Osteocyte (in vitro differentiated cells): ENCODE measurements at places on chromosomes 11 and 22. TPM values are rescaled to one million over a fixed set of nuclear protein-coding genes. Genes with fewer than 3 reads are reported as not detected.

DNA sequence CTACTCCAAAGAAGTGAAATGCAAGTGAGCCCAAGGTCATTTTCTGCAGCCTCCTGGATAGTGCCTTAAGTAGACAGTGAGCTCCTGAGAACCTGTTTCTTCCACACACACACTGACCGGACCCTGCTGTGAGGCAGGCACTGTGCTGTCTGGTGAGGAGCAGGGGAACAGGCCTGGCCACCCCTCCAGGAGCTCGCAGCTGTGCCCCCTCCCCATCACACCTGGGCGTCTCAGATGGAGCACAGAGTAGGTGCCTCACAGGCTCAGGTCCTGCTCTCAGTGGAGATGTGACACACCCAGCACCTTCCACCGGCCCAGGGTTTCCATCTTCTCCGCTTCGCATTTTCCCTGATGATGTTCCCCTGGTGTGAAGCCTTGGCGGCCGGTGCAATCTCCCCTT, 174.9 kb downstream of the ST3GAL4 start:
- no peak overlapping the region for H3K27ac ChIP-seq
- H3K4me1 ChIP-seq, result no peaks in the 10 kb centered on the region
- H3K4me3 ChIP-seq, result no peak overlapping the region
- no peaks in the 10 kb centered on the region for H3K27me3 ChIP-seq
- DNase-seq, result no peak

GRCh38 chr11:28911829-28912228, 803.6 kb downstream of the METTL15 start:
- no peak overlapping the region for H3K4me3 ChIP-seq
- no peak for DNase-seq
- no peaks in the 10 kb centered on the region for H3K36me3 ChIP-seq
- no peaks in the 10 kb centered on the region for H3K27me3 ChIP-seq
- no peak overlapping the region for H3K27ac ChIP-seq

- H3K4me1 ChIP-seq, result peaks cover 22% of the 10 kb centered on the region
- DNase-seq, result no peak
- no peaks in the 10 kb centered on the region for H3K27me3 ChIP-seq
- H3K4me3 ChIP-seq, result no peak overlapping the region
- H3K36me3 ChIP-seq, result no peaks in the 10 kb centered on the region
Observed at GRCh38 chr11:86136538-86136937, 67.7 kb upstream of the PICALM start.

- no peak overlapping the region for H3K4me3 ChIP-seq
- H3K36me3 ChIP-seq, result no peaks in the 10 kb centered on the region
- H3K27ac ChIP-seq, result no peak overlapping the region
- no peaks in the 10 kb centered on the region for H3K27me3 ChIP-seq
- no peak for DNase-seq
- no peaks in the 10 kb centered on the region for H3K4me1 ChIP-seq
Observed at GRCh38 chr11:64342869-64343745, 3.1 kb downstream of the CCDC88B start.

Gene DHCR7
- total RNA-seq, result 29.8 and 30.2 TPM in 2 replicates

Gene MYBPC3
- total RNA-seq, result not detected in 2 replicates

DNA sequence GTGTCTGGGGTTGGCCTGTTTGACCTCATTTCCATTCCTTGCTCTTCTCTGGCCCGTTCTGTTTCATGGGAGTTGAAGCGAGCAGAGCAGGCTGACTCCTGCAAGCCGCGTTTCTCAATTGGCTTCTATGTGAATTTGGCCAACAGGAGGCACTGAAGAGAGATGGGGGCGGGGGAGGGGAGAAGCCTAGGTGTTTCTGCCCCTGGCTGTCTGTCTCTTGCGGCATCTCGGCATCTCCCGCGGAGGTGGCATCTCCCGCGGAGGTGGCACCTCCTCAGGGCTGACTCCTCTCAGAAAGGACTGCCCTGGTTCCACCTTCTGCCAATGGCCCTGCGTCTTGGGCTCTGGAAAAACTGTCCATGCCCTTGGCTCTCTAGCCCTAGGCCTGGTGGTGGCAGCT, 125.6 kb upstream of the CSNK2A3 start:
- H3K4me3 ChIP-seq, result no peak overlapping the region
- H3K4me1 ChIP-seq, result peaks cover 31% of the 10 kb centered on the region
- no peaks in the 10 kb centered on the region for H3K27me3 ChIP-seq
- no peak for DNase-seq
- H3K36me3 ChIP-seq, result peaks cover 6% of the 10 kb centered on the region
- H3K27ac ChIP-seq, result no peak overlapping the region

- no peaks in the 10 kb centered on the region for H3K36me3 ChIP-seq
- H3K27ac ChIP-seq, result peak overlapping the region; percentile 97
Observed at GRCh38 chr11:73760135-73760678, 667 bp downstream of the RAB6A start.

GRCh38 chr11:62139526-62140303, 15.9 kb downstream of the INCENP start:
- H3K36me3 ChIP-seq, result peaks cover 5% of the 10 kb centered on the region
- H3K27me3 ChIP-seq, result no peaks in the 10 kb centered on the region
- H3K4me3 ChIP-seq, result no peak overlapping the region
- H3K4me1 ChIP-seq, result peaks cover 5% of the 10 kb centered on the region

- H3K4me3 ChIP-seq, result peak overlapping the region; percentile 66
- peak; percentile 94 for DNase-seq
- peaks cover 50% of the 10 kb centered on the region for H3K4me1 ChIP-seq
- H3K27me3 ChIP-seq, result no peaks in the 10 kb centered on the region
- H3K36me3 ChIP-seq, result peaks cover 28% of the 10 kb centered on the region
Observed at GRCh38 chr11:2945031-2945756, 16.0 kb upstream of the PHLDA2 start.

Gene RAB39A
- not detected in 2 replicates for total RNA-seq

Gene PRR33
- not detected in 2 replicates for total RNA-seq

Gene MS4A13
- not detected in 2 replicates for total RNA-seq

GRCh38 chr11:130485983-130486382, 37.5 kb downstream of the ADAMTS15 start:
- no peaks in the 10 kb centered on the region for H3K27me3 ChIP-seq
- DNase-seq, result no peak
- no peak overlapping the region for H3K27ac ChIP-seq

DNA sequence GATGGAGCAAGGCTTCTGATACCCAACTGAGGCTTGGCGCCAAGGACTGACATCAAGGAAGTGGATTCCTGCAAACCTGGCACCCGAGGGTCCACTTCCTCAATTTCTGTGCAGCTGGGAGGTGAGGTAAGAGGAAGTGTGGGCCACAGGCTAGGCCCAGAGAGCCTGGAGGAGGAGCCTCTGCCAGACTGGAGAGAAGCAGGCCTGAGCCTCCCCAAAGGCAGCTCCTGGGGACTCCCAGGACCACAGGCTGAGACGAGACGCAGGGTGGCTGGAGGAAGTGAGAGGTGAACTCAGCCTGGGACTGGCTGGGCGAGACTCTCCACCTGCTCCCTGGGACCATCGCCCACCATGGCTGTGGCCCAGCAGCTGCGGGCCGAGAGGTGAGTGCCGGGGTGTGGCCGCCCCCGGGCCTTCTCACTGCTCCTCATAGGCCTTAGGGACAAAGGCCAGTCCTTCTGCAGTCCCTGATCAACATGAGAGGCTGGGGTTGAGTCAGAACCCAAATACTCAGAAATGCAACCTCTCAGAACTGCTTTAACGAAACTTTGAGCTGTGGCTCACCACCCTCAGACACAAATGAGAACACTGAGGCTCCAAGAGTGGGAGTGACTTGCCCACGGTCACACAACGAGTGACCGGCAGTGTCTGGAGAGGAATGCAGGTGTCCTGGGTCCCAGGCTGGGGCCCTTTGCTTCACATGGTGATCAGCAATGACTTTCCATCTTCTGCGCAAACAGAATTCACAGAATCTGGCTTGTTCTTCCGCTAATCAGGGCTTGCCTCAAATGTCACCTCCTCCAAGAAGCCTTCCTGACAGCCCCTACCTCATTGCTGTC, at the start of gene NCF4:
Gene NCF4 (plus strand): TSS at position 186 of the 839 bp plus-strand sequence. CDS start 166 bp downstream, at position 352.
- no peaks in the 10 kb centered on the region for H3K36me3 ChIP-seq
- H3K27ac ChIP-seq, result no peak within 1 kb of the TSS
- H3K4me3 ChIP-seq, result no peak within 1 kb of the TSS
- peaks cover 4% of the 10 kb centered on the region for H3K4me1 ChIP-seq
- H3K27me3 ChIP-seq, result peaks cover 25% of the 10 kb centered on the region

GRCh38 chr11:131748151-131749050, 378.0 kb downstream of the NTM start:
- no peak overlapping the region for H3K4me3 ChIP-seq

Gene TMEM258
- total RNA-seq, result 137 and 149 TPM in 2 replicates

Gene PGR
- total RNA-seq, result not detected in 2 replicates
